ENCODE measurements at places on chromosomes 16 and 17. TPM values are rescaled to one million over a fixed set of nuclear protein-coding genes. Genes with fewer than 3 reads are reported as not detected.
A peak's percentile ranks its signal among the peaks of the same experiment; 100 is the strongest.

The CMTM3 gene
- 6.5 TPM for total RNA-seq

The SHCBP1 gene
- 0.93 TPM for total RNA-seq

DNA sequence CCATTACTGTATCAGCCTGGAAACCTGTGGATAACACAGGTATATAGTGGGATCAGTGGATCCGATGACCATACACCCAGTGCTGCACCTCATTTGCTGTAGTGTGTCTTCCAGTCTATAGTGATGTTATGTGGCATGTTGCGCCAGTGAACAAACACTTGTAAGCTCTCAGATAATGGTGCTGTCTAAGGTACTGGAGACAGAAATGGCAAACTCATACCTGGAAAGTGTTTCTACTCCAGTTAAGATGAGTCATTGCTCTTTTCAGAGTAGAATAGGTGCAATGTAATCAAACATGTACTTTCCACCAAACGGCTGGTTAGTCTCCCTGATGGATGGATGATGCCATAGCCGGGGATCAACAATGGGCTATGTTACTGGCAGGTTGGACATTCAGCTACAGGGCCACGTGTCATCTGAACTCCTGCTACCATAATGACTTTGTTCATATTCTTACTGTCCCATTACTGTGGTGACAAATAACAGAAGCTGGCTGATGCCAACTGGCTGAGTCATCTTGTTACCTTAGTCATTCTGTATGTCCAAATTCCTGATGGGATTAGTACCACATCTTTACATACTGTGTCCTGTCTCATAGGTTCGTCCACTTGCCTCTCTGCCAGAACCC is 6.3 kb downstream of the CCL11 start:
- DNase-seq: no peak

DNA sequence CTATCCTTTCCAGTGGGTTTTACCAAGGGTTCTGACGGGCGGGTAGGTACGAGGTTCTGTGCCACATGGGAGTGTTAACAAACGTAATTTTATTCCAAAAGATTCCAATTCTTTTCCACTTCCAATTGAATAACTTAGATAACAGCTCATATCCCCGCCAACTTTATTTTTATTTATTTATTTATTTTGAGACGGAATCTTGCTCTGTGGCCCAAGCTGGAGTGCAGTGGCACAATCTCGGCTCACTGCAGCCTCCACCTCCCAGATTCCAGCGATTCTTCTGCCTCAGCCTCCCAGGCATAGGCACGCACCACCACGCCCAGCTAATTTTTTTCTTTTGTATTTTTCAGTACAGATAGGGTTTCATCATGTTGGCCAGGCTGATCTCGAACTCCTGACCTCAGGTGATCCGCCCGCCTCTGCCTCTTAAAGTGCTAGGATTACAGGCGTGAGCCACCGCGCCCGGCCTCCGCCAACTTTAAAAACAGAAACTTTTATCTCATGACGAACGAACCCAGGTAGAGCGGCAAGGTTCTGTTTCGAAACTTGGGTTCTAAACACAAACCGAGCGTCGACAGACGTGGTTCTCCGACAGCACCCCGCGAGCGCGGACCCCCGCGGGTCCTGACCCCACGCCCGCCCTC is 613 bp downstream of the ECI1 start:
- no peak for DNase-seq

GRCh38 chr17:38735161-38735997 is 5.2 kb downstream of the CISD3 start:
- peak; percentile 64 for DNase-seq

DNA sequence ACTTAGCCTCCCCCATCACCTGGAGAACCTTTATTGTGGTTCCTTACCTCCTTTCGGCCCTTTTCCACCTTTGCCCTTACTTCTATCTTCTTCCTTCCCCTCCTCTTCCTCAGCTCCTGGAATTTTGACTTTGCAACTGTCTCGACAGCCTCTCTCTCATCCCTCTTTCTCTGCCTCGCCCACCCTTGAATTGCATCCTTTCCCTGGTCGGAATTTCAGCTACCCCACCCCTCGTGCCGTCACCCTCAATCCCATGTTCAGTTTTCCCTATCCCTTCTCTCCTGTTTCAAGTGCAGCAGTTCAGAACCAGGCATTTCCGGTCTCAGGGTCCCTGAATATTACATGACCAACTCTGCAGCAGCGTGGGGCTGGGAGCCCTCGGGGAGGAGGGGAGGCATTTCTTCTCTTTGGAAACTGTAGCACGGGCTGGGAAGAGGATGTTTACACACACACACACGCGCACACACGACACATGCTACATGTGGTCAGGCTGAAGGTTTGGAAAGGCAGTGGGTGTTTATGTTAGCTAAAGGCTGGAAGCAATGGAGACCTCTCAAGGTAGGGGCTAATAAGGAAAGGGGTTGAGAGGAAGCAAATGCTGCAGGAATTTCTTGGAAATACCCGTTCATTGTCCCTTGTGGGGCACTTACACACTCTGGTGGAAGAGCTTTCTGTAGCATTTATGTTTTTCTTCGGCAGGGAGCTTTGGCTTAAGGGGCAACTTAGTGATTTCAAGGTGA is 971 bp downstream of the MINK1 start:
- no peak for DNase-seq

The SEPTIN12 gene
- total RNA-seq: not detected

DNA sequence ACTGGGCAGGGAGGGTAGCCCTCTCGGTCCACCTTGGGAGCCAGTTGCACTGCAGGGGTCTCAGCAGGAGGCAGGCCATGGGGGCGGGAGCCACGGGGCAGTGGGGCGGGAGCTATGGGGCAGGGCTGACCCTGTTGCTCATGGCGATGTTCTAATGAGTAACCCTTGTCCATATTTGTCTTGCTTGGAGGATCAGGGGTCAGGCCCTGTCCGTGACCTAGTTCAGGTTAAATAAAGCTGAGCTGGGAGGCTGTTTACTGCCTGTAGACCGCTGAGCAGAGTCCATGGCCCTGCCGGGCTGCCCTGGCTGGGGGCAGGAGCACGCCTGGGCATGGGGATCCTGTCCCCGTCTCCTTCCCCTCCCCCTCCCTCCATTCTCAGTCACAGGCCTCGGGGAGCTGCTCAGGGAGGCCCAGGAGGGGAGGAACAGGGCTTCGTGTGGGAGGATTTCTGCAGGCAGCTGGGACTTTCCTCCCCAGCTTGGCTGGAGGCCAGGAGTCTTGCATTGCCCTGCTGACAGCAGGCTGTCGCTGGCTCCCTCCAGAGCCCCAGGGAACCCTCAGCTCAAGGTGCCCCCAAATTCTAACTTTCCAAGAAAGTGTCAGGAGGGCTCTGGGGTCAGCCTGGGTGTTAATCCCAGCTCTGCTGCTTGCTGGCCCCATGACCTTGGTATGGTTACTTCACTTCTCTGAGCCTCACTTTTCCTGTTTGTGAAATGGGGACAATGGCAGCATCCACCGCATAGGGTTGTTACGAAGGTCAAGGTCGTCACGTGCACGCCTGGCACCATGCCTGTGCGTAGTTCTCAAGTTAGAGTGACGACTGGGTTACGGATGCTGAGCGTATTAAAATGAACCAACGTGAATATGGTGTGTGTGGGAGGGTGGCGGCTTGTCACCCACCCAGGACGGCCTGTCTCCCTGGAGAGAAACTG is 6.1 kb upstream of the SERPINF2 start:
- peak; percentile 95 for DNase-seq

DNA sequence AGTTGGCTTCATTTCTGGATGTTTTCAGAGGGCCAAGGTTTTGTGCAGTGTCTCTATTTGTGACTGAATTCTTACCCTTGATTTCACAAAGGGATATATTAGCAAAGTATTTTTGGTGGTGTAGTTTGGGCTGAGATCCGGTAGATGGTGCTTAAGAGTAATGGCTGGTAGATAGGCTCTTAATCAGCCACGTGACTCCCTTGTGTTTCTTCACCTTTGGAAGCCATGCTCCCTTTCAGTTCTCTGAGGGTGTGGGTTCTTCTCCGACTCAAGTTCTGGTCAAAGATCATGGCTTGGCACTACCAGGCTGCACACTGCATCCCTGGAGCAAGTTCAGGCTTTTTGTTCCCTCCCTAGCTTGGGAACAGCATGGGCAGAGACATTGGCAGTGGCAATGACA is 887.3 kb downstream of the CDH8 start:
- DNase-seq: no peak

The TVP23A gene
- 0.07 TPM for total RNA-seq

DNA sequence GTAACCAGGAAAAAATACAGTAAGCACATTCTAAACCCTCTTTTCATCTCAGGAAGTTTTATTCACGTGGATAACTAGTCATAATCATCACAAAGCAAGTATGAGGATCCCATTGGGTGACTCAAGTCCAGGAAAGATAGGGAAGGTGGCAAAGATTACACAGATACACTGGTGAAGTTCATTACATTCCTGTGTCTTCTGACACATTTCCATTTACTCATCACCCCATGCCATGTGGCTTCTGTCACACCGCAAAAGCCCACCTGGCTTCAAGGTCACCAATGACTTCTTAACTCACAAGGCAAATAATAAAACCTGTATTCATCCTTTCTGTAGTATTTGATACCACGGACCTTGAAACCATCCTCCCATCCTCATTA is 17.0 kb downstream of the HS3ST3A1 start:
- DNase-seq: no peak

- DNase-seq: peak; percentile 88
Measured at GRCh38 chr16:67170168-67170948, at the start of gene NOL3. TSS of gene NOL3 (plus strand) at chr16:67170538.

The TMC8 gene
- 7.2 TPM for total RNA-seq

- DNase-seq: no peak
Measured at GRCh38 chr17:76054112-76054476, 18.2 kb downstream of the SRP68 start.

The MFAP4 gene
- total RNA-seq: 5.8 TPM

The TEDC2 gene
- 1.1 TPM for total RNA-seq

- DNase-seq: no peak
Measured at GRCh38 chr16:20803561-20804214, 2.6 kb downstream of the ERI2 start.

The HP gene
- 57,988 TPM for total RNA-seq

- no peak for DNase-seq
Measured at GRCh38 chr17:7439462-7440112, at the start of gene FGF11. TSS of gene FGF11 (plus strand) at chr17:7439512. CDS start at chr17:7439621, 109 bp downstream.

GRCh38 chr16:20415541-20415940 is 6.2 kb downstream of the ACSM5 start:
- no peak for DNase-seq

DNA sequence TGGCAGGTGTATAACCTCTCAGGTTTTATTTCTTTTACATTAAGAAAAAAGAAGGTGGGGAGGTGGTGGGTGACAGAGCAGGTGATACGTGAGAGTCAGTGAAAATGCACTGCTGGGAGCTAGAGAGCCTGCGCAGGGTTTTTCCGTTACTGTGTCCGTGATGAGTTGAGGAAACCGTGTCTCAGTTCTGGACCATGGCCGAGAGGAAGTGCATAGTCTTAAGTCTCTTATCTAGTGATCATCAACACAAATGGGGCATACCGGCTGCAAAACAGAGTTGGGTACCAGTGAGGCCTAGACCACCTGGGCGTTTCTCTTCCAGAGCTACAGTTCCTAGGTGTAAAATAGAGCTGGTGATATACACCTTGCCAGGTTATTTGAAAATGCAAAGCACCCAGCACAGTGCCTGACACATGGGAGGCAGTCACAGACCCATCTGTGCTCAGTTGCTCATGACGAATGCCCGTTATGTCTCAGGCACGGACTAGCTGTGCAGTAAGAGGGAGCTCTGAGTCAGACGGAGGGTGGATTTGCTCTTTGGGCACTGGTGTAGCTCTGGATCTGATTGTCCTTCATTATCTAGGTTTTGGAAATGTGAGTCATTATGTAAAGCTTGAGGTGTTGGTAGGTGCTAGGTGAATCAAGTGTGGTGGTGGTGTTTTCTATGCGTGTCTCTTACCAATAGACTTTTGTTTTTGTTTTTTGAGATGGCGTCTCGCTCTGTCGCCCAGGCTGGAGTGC is 60.9 kb downstream of the RPTOR start:
- no peak for DNase-seq

GRCh38 chr17:48024149-48025039 is 13.2 kb downstream of the COPZ2 start:
- peak; percentile 66 for DNase-seq

DNA sequence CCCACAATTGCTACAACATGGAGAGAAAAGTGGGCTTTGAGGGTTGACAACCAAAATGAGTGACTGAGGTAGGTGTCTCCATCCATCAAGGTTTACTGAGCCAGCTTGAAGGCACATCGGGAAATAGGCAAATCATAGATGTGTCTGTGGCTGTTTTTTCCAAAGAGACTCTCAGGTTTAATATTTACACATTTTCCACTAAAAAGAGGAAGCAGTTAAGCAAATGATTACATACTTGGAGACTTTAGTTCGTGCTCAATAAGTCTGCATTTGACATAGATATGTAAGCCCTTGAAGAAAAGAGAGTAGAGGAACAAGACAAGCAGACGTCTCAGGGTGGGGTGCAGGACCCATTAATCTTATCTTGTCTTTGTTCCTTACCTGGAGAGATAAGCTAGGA is 148.9 kb upstream of the COX10 start:
- DNase-seq: no peak

The CCL16 gene
- total RNA-seq: 26.5 TPM

DNA sequence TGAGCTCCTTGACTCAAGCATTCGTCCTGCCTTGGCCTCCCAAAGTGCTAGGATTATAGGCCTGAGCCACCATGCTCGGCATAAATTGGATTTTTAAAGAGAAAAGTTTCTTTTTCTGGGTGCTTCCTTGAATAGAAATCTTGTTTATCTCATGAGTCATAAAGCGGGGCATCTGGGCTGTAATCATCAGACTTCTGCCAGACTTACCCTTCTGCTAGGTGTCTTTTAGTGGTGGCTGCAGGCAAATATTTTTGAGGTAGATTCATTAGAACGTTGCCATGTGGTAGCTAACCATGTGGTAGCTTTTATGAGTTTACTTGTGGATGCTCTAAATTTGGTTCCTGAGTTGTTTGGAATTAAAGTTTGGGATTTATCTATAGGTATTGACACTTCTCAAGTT is 13.4 kb downstream of the PGS1 start:
- DNase-seq: no peak

The TEKT1 gene
- total RNA-seq: not detected

DNA sequence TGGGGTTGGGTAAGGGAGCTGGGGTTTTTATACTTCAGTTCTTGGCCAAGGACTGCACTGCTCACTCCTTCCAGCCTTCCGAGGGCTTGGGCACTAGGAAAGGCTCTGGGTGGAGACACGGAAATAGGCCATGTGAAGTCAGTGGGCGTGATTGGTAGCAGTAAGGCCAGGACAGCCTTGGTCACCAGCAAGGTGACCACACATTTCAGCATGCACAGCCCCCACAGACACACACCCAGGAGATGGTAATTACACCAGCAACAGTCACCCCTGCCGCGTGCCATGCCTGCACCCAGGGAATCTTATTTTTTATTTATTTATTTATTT is 252.5 kb downstream of the SEC14L1 start:
- DNase-seq: no peak

- no peak for DNase-seq
Measured at GRCh38 chr17:36856903-36857381, 80.3 kb upstream of the LHX1 start.

GRCh38 chr17:29369831-29370735 is 20.1 kb upstream of the TAOK1 start:
- DNase-seq: peak; percentile 40

DNA sequence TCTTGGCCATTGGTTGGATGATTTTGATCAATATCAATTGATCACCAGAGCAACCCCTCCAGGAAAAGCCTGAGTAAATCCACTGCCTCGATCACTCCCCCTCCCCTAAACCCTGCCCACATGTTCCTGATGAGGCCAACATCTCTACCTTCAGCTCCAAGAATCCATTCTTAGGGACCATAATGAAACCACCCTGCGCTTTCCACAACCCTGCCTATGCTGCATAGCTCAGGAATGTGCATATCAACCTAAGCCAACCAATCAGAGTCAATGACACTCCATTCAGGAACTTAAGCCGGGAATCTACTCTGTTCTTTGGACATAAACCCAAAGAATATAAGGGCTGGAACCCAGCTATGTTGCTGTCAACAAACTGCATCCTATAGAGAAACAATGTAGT is 86.3 kb downstream of the MYH11 start:
- DNase-seq: no peak
